ENCODE measurements at places on chromosomes 2 and 18.

DNA sequence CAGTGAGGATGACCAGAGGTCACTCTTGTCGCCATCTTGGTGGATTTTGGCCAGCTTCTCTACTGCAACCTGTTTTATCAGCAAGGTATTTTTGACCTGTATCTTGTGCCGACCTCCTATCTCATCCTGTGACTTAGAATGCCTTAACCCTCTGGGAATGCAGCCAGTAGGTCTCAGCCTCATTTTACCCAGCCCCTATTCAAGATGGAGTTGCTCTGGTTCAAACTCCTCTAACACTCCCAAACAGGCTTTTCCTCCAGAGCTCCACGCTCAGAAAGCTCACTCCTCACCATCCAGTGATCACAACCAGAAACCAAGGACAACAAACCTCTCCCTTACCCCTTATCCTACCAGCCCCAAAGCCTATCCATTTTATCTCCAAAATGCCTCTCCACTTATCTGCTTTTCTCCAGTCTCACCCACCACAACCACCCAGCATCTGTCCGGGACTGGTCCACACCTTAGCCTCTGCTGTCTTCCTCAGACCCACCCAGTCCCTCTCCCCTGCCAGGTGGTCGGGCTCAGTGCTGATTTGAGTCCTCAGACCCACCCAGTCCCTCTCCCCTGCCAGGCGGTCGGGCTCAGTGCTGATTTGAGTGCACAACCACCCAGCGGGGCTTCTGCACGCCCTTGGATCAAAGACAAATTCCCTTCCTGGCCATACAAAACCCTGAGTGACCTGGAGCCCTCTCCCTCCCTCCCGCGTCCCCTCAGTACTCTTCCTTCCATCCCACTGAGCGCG, 11.7 kb upstream of the SMAD7 start:
- no peak for DNase-seq

GRCh38 chr2:123040506-123040905, 984.6 kb upstream of the CNTNAP5 start:
- DNase-seq = no peak

DNA sequence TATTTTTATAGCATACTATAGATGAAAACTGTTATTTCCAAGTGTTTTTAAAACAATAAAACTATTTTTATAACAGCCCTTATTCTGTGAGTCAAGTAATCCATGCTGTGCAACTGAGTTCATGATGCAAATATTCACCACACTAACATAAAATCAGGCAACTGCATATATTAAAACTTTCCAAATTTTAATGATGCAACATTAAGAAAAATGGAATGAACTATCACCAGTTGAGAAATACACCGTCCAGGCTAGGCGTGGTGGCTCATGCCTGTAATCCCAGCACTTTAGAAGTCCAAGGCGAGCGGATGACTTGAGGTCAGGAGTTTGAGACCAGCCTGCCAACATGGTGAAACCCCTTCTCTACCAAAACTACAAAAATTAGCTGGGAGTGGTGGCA, 114.5 kb downstream of the CDH2 start:
- peak; percentile 91 for DNase-seq

- no peak for DNase-seq
These were observed 75.3 kb downstream of the TANC1 start for GRCh38 chr2:159043710-159044109.

DNA sequence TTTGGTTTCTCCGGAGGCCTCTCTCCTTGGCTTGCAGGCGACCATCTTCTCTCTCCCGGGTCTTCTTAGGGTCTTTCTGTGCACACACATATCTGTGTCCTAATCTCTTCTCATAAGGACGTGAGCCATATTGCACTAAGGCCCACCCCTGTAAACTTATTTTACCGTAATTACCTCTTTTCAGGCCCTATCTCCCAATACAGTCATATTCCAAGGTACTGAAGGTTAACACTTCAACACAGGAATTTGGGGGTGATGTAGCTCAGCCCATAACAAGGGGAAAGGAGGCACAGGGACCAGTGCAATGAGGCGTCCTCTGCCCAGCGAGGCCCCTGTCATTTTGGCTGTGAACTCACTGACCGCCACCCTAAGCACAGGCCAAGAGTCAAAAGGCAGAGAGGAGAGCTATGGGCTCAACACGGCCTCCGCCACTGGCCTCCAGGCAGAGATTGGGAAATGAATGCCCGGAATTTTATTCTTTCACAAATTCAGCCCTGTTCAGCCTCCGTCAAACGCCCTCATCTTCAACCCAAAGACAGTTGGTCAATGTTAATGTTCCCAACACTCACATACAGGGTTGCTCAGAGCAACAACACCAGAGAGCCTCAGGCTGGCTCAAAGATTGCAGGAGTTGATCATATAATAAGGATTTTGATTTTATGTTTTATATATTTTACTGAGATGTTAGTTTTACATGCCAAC, 15.9 kb upstream of the NMUR1 start:
- DNase-seq = no peak

DNA sequence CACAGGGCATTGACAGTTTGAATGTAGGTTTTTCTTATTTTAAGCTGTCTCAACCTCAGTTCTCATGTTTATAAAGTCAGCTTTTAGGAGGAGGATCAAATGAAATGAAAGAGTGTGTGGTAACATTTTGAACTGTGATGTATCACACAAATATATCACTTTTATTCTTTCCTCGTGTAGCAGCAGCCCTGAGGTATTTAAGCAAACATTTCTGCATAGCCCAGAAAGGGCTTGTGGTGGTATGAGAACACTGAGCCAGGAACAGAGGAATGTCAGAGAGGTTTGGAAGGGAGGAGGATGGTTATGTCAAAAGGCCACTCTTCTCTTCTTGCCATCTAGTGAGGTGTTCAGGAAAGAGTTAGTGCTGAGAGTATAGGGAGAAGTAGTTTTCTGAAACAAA, 150.2 kb downstream of the PARD3B start:
- DNase-seq = peak; percentile 72

DNA sequence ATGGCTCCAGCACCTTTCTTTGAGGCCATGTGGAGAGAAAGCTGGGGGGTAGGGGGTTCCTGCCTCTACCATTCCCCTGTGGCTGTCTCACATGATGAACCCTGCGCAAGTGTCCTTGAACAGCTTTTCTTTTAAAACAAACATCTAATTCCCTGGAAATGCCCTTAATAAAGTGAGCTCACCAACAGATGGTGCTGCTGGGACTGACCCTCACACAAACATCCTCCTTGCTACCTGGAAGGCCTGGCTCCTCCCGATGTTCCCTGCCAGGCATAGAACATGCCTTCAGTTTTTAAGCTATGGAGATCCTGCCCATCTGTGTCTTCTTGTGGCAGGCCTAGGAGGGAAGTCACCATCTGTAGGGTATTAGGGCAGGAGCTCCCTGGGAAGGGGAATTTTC, 60.7 kb upstream of the GATA6 start:
- DNase-seq = no peak

GRCh38 chr2:209636076-209636475, 135.6 kb upstream of the UNC80 start:
- no peak for DNase-seq

GRCh38 chr2:219571311-219572236, at the start of gene OBSL1:
OBSL1 (minus strand) TSS chr2:219571539; CDS start chr2:219571232, 307 bp downstream.
- peak; percentile 82 for DNase-seq

- DNase-seq = peak; percentile 58
These were observed 759.6 kb upstream of the NRXN1 start for GRCh38 chr2:51791496-51791895.
